ENCODE measurements at places on chromosomes 2 and 18. TPM values are rescaled to one million over a fixed set of nuclear protein-coding genes. Genes with fewer than 3 reads are reported as not detected.

GRCh38 chr2:205769495-205769850, 87.2 kb downstream of the NRP2 start:
- DNase-seq = no peak

- no peak for DNase-seq
These were observed 54.2 kb upstream of the FZD5 start for GRCh38 chr2:207823865-207824264.

GRCh38 chr2:149145314-149146295, 107.1 kb downstream of the LYPD6B start:
- DNase-seq = no peak

DNA sequence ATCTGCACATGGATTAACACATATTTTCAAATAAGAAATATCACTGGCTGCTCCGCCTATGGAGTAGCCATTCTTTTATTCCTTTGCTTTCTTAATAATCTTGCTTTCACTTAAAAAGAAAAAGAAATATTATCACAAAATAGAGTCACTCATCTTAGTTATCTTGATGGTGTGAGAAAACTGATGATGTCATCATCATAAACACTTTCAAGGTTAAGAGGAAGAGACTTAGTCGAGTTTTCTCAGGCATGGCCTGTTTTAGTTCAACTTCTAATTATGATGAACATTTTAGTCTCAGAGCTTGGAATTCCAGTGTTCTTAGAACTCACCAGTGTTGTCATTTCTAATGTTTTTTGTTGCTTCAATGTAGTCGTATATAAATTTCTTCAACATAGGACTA, 506.1 kb downstream of the PTPRM start:
- DNase-seq = no peak

GRCh38 chr18:21215490-21215889, 26.5 kb upstream of the GREB1L start:
- no peak for DNase-seq

GRCh38 chr18:10061566-10062140, 147.8 kb downstream of the VAPA start:
- DNase-seq = no peak

GRCh38 chr18:49788327-49788898, 24.9 kb downstream of the ACAA2 start:
- no peak for DNase-seq

- no peak for DNase-seq
These were observed 43.5 kb upstream of the FAHD2A start for GRCh38 chr2:95359031-95359430.

DNA sequence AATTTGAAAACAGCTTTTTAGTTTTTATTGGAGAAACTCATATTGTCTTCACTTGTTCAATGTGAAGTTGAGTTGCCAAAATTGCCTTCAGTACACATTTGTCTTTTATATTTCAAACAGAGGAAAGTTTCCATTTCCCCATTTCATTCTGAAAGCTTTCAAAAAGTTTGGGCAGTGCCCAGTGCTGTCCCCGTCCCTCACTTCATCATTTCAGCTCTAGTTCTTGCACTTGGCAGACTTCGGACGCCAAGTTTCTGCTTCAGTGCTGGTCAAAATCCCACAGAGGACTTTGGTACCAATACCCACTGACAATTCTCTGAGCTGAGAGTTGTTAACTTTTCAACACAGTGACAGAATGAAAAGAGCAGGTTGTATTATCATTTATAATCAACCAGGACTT, 43.4 kb upstream of the AQP4 start:
- no peak for DNase-seq

DNA sequence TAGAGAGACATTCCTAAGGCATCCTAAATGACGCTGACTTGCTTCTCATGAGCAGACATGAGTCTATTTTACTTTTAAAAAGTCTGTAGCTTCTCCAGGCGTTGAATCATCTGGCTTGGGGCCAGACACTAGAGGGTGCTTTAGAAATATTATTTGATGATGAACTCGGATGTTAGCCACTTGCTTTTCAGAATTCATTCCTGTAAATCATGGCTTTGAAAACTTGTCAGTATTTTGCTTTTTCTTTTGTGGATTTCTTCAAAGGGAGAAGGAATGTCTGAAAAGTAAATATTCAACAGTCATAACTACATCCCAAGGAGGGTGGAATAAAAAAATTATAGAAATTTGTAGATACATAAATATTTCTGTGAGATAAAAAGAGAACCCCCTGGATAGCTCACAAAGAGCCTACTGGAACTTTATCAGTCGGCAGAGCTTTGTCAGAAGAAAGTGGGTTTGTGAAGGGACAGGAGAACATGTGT, 370.8 kb downstream of the OSR1 start:
- DNase-seq = peak; percentile 86

GRCh38 chr18:69715191-69715795, 232.4 kb downstream of the CD226 start:
- no peak for DNase-seq

DNA sequence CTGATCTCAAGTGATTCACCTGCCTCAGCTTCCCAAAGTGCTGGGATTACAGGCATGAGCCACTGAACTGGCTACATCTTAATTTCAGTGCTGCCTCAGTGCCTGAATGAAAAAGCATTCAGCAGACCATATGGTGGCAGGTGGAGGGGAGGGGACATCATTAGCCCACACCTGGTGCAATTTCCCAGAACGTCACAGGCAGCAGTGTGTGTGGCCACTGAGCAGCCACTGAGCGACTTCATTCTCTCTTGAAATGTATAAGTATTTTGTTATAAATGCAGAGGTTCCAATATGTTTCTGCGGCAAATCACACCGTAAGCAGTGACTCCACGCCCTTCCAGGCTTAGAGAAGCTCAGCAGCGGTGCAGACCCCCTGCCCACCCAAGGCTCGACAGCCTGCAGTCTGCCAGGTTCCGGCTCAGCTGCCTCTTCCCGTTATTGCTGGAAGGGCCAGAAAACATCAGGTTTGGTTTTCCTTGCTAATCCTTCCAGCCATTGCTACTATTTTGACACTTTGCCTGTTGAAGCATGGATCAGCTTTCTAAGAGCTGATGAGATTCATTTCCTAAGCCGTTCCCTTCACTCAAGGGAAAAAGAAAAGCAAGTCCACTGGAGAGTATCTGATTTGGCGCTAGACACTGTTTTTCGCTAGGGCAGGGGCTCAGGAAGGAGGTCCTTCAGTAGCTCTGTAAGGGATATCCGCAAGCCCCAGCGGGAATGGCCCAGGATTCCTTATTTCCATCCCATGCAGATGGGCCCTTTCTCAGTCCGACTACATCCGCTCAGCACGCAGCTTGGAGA, 250.7 kb downstream of the VAPA start:
- no peak for DNase-seq

GRCh38 chr2:102418421-102418961, 4.5 kb upstream of the IL18RAP start:
- DNase-seq = no peak

- DNase-seq = no peak
These were observed 52.4 kb downstream of the LIMS1 start for GRCh38 chr2:108586631-108587030.

- no peak for DNase-seq
These were observed 12.6 kb downstream of the FN1 start for GRCh38 chr2:215423234-215423633.

DNA sequence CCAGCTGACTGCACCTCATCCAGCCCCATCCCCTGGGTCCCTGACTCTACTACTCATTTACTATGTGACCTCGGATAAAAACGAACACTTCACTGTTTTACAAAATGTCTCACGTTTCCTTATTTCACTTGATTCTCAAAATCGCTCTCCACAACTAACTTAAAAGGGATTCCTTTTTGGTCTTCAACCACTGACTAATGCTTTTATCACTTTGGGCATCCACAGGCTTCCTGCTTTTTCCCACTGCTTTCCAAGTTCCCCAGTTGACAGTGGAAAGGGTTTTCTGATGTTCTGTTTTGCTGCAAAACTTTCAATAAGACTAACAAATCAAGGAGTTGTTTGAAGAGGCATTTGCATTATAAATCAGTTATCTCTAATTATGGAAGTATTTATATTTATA, 24.1 kb downstream of the EIF2AK3 start:
- DNase-seq = no peak

DNA sequence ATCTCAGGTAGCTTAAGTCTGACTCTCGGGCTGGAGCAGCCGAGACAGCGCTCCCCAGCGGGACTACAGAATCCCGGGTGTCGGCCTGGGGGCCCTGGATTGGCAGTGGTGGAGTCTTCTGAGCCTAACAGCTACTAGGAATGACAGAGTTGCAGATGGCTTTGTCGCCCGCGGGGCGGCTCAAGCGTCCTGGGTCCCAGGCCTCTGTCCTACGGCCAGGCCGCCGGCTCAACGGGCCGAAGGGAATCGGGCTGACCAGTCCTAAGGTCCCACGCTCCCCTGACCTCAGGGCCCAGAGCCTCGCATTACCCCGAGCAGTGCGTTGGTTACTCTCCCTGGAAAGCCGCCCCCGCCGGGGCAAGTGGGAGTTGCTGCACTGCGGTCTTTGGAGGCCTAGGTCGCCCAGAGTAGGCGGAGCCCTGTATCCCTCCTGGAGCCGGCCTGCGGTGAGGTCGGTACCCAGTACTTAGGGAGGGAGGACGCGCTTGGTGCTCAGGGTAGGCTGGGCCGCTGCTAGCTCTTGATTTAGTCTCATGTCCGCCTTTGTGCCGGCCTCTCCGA, 8.8 kb downstream of the SIX2 start:
- no peak for DNase-seq

- no peak for DNase-seq
These were observed at the start of gene LAMA1 for GRCh38 chr18:7117390-7118355. TSS of gene LAMA1 (minus strand) at chr18:7117797. CDS start at chr18:7117720, 77 bp downstream.

GRCh38 chr2:214543386-214543955, 132.6 kb downstream of the VWC2L start:
- DNase-seq = peak; percentile 10

The VIT gene
- 1.5 TPM for total RNA-seq

The HRH4 gene
- not detected for total RNA-seq

The RNF125 gene
- total RNA-seq = 6.1 TPM

The LAMA3 gene
- total RNA-seq = 25.5 TPM

The SP140L gene
- total RNA-seq = 19.5 TPM

The WNT6 gene
- total RNA-seq = 1.5 TPM

The MLPH gene
- 222 TPM for total RNA-seq

The MGAT4A gene
- total RNA-seq = 34.4 TPM

The ZNF804A gene
- 4.1 TPM for total RNA-seq

The ESPNL gene
- total RNA-seq = 0.49 TPM

The TTL gene
- 31.8 TPM for total RNA-seq

The POTEJ gene
- total RNA-seq = not detected
